ENCODE measurements at places on chromosomes 16 and 17.

DNA sequence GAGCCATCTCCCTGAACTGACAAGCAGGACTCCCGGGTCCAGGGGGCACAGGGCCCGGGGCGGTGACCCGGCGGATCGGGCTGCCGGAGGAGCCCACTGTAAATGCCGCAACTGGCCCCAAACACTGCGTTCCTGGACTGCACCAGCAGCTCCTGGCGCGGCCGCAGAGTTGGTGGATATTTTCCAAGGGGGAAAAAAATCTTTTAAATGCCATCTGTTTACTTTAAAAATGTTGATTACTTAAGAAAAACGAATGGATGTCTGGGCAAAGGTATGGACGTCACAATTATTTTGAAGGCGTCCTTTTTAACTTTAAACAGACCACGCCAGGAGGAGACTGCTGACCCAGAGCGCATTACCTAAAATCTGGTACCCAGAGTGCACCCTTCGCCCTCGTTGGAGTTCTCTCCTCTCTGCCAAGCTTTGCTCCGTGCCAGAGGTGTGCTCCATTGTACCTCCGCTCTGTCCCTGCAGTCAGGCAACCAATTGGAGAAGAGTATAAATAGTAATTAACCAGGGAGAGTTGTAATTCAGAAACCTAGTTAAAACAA lies 3.4 kb downstream of the HS3ST3B1 start:
- DNase-seq: no peak

- DNase-seq: no peak
Measured at GRCh38 chr16:80277182-80277581, 263.6 kb upstream of the DYNLRB2 start.

GRCh38 chr17:56914581-56915273 lies 878 bp upstream of the TRIM25 start:
- no peak for DNase-seq

DNA sequence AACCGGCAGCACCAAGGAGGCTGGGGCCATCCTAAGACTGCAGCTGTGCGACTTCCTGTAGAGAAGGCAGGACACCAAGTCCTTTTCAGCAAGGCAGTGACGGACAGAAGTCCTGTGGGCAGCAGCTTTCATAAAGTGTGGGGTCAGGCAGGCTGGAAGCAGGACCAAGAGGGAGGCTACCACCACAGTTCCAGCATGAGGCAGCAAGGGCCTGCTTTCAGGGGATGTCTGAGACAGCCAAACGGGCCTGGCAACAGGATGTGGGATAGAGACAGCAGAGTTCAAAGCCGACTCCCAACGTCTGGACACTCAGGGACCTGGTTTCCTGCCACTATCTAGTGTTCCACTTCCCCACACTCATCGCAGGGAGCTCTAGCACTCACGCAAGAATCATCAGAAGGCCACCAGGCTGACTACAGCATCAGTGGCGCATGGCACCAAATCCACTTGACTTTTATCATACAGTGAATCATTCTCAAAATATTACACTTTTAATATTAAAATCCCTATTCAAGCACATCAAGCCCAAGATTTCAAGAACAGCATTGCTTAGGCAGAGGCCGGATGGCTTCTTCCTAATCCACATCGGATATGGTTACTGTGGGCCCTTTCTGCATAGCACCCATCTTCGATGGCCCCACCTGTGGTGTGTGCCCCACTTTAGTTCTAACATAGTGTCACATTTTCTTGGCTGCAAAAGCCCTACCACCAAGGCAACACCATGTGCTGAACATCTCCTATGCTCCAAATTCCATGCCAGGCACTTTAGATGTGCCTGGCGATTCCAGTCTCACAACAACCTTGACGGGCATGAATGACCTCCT lies 5.2 kb downstream of the USP7 start:
- DNase-seq: no peak

- no peak for DNase-seq
Measured at GRCh38 chr17:46736100-46736499, 82.4 kb downstream of the WNT3 start.

- DNase-seq: no peak
Measured at GRCh38 chr17:58248955-58249269, 10.5 kb downstream of the LPO start.

DNA sequence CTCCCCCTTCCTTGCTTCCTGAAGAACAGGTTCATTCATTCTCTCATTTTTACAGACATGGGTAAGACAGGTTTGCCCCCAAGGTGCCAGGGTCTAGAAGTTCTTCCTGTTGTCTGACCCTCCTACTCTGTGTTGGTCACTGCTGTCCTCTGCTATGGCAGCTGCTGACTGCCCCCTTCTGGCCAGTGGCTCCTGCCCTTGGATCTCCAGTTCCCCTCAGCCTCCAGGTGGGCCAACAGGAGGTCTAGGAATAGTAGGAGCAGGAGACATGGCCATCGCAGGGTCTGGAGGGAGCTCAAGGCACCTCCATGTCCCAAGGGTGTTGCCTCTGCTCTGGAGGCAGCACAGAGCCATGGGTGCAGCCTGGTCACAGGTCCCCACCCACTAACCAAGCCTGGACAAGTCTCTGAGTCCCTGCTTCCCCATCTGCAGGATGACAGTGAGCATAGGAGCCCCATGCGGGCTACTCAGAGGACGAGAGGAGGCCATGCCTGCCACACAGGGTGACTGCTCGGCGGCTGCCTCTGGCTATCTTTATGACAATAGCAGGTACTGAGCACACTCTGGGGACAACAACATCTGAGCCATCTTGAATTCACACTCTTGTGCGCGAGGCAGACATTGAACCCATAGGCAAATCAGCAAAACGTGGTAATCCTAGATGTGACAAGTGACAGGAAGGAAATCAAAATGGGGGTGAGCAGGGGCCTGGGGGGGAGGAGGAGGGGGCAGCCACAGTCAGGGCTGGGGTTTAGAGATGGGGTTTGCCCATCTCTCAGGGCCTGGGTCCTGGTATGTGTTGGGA lies 27.0 kb upstream of the NXPH3 start:
- DNase-seq: no peak

DNA sequence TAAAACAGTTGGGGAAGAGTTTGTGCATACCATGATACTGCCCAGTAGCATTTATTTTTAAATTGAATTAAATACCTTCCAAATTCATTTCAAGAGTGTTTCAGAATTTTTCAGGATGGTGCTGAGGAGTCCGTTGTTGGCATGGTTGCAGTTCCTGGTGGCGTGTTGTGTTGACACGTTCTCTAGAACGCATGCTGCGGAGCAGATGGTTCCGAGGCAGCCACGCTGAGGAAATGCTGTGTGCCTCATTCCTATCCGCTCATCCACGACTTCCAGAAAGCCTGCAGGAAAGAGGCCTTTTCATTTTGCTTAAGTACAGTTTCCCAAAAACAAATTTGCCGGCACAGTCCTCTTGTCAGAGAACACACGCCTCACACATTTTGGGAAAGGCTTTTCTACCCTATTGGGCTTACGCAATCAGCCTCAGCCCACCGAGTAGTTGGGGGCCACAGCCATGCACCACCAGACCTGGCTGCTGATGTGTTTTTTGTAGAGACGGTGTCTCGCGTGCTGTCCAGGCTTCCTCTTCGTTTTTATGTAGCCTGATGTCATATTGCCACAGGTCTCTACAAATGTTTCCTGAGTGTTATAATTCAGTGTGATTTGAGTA lies 32.1 kb upstream of the IL17C start:
- no peak for DNase-seq

- DNase-seq: no peak
Measured at GRCh38 chr16:72332926-72333325, 161.0 kb upstream of the PMFBP1 start.
